GM23248 (cell line): ENCODE measurements at places on chromosomes 6 and 20. TPM values are rescaled to one million over a fixed set of nuclear protein-coding genes. Genes with fewer than 3 reads are reported as not detected.

SLC35D3 gene
- total RNA-seq, result not detected in 2 replicates

TAF8 gene
- total RNA-seq, result 8.6 and 17.2 TPM in 2 replicates

GRCh38 chr6:104954190-104954797 lies 2.6 kb upstream of the LIN28B start:
- no peak overlapping the region for H3K27ac ChIP-seq
- DNase-seq, result no peak
- no peak overlapping the region for H3K4me3 ChIP-seq
- no peaks in the 10 kb centered on the region for H3K4me1 ChIP-seq

GRCh38 chr20:17928633-17929311 lies 39.8 kb downstream of the SNX5 start:
- no peaks in the 10 kb centered on the region for H3K27me3 ChIP-seq
- DNase-seq, result no peak
- H3K4me3 ChIP-seq, result no peak overlapping the region

GRCh38 chr6:117613920-117614560 lies 11.7 kb upstream of the GOPC start:
- 0 out of 2 replicates have a peak overlapping the region, but pooled peaks have one; percentile 20 for H3K4me3 ChIP-seq
- H3K27ac ChIP-seq, result no peak overlapping the region
- DNase-seq, result peak; percentile 65
- H3K4me1 ChIP-seq, result peaks cover 10% of the 10 kb centered on the region

GPX5 gene
- total RNA-seq, result not detected in 2 replicates
